ENCODE measurements at places on chromosomes 4 and X.

GRCh38 chrX:17499512-17499911 lies 124.5 kb downstream of the NHS start:
- DNase-seq: no peak

- no peak for DNase-seq
These were observed 14.4 kb downstream of the UVSSA start for GRCh38 chr4:1361431-1361830.

- DNase-seq: no peak
These were observed 149.4 kb downstream of the TSPAN5 start for GRCh38 chr4:98508829-98509598.

GRCh38 chr4:80486603-80487002 lies 151.1 kb downstream of the CFAP299 start:
- no peak for DNase-seq

DNA sequence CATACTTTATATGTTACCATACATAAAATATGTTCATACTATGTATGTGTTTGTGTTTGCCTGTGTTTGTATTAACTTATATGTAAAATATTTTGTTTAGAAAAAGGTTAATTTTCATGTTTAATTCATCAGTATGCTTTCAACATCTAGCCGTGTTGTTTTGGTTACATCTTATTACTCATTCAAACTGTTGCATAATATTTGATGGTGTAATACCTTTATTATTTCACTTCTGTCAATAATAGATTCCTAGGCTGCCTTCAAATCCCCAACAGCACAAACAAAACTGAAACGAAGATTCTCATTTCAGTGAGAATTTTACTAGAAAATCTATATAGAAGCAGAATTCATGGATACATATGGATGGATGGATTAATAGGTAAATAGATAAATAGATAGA lies 462.3 kb upstream of the ADGRL3 start:
- DNase-seq: no peak
